ENCODE measurements at places on chromosomes 5 and 9.
A peak's percentile ranks its signal among the peaks of the same experiment; 100 is the strongest.

DNA sequence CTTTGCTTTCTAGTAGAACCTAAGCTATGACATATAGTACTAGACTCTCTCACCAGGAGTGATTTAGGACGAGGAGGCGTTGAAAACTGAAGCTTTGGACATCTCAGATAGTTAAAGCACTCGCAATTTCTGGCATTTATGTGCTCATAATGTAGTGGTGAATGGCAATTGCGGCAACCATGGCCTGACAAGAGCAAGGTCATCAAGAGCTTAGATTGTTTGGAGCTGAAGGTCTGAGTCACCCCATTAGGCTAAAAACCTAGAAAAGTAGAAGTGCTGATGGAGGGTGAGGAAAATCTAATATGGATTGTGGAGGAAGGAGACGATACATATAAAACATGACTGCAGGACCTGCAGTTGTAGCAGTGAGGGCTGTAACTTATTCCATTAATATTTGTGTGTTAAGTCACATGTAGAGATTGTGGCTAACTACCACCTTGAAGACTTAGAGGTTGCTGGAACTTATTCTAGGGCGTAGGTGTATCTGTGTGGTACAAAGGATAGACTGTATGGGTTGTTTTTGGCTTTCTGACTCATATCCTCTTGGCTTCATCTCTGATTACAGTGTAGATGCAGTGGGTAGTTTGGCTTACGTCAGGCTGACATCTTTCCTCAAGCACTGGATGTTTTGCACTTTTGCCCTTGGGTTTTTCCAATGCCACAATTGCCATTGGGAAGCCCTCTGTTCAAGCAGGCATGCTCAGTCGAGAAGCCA, 138.9 kb upstream of the CDKN2B start:
- DNase-seq, result no peak

GRCh38 chr9:124776954-124777648, at the start of gene OLFML2A:
OLFML2A (plus strand) TSS chr9:124777133; CDS start chr9:124777271, 138 bp downstream.
- peak; percentile 60 for DNase-seq

DNA sequence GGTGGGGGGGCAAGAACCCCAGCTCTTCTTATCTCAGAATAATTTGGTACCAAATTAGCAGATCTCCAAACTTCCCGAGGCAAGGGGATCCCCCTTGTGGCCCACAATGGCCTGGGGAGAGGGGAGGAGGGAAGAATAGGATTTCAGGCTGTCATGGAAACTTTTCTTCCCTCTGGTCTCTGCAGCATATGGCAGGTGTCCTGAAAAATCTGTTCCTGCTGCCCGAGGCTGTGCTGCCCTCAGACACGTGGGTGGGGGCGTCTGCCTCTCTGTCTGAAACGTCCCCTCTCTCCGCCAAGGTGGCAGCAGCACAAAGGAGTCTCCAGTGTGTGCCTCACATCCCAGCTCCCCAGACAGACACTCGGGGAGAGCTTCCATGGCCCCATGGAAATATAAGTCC, 34.0 kb downstream of the CCNJL start:
- DNase-seq, result no peak

GRCh38 chr5:136200130-136200529, 7.2 kb upstream of the SMIM32 start:
- DNase-seq, result peak; percentile 17

GRCh38 chr5:151153766-151154272, 3.8 kb downstream of the ANXA6 start:
- no peak for DNase-seq

GRCh38 chr5:19568004-19568403, 420.0 kb downstream of the CDH18 start:
- DNase-seq, result no peak

- no peak for DNase-seq
Observed at GRCh38 chr9:131097948-131098278, 1.6 kb downstream of the AIF1L start.

- DNase-seq, result peak; percentile 57
Observed at GRCh38 chr9:97039514-97039860, 545 bp upstream of the CTSV start.

DNA sequence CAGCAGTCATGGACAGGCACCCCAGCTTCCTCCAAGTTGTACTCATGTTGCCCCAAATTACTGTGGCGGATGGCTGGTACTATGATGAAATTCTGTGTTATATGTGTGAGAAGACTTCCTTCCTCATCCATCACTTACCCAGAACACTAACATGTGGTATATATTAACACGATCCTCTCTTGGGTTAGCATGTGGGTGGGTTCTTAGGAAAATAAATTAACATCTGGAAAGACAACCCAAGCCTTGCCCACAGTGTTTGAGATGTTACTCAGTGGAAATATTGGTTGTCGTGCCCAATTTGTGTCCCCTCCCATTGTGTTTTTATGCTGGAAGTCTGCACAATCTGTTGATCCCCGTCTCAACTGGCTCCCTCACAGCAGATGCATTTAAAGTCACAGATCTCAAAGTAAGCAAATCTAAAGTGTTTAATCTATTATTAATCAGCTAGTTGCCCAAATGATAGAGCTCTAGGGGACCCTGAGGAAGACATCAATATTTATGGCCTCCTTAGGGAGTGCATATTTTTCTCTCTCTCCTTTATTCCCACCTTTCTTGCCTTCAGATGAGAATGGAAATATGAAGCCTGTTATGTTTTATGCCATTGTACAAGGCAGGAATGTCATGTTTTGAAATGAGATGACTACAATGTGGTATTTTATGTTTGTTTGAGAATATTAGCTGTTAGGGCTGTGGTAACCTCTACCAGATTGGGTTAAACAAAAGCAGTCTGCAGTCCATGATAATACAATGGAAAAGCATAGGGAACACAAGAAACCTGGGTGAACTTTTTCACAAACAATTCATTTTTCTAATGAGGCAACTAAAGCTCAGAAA, 93.9 kb downstream of the GRIA1 start:
- DNase-seq, result no peak

GRCh38 chr5:107538805-107539445, 131.8 kb downstream of the EFNA5 start:
- DNase-seq, result no peak

GRCh38 chr9:116081435-116082115, 72.0 kb upstream of the PAPPA start:
- no peak for DNase-seq

DNA sequence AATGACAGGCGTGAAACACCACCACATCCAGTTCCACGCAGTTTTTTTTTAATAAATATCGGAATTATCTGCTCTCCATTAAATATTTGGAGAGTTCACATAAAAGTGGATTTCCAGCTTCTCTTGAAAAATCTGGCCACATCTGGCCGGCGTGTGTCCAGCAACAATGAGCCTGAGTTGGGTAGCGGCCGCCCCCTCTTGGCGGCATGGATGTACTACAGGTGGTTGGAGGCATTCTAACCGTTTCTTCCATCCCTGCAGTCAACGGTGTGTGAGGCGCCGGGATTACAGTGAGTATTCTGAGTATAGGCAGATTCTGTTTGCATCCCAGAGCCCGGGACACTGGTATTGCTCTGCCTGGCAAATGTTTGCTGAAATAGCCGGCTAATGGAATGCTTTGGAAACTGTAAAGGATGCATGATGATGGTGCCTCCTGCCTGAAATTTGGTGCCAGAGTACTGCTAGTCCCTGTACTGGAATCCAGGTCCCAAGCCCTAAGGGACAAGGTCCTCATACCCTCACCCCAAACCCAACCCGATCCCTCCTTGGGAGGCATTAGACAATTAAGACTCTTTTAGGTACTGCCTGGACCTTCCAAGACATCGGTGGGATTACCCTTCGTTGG, 13.6 kb upstream of the GM2A start:
- DNase-seq, result peak; percentile 33

GRCh38 chr5:163953901-163954300, 448.5 kb downstream of the MAT2B start:
- no peak for DNase-seq

DNA sequence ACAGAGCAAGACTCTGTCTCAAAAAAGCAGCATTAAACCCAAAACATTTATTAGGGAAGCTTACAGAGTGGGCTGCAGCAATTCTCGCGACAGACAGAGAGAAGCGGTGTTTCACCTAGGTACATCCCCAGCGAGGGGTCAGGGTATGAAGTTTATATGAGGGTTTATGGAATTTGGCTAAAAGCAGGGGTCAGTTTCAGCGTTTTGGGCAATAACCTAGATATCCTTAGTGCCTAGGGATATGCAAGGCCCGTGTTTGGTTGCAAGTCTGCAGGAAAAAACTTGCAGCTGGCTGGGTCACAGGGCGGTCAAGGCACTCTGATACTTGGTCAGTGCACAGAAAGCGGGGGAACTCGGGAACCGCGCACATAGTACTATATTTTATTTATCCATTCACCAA, 649 bp upstream of the GLE1 start:
- DNase-seq, result no peak

- DNase-seq, result no peak
Observed at GRCh38 chr5:126519637-126520592, 75.1 kb downstream of the ALDH7A1 start.

- DNase-seq, result no peak
Observed at GRCh38 chr9:129235931-129236331, 57.9 kb upstream of the IER5L start.

GRCh38 chr5:136506131-136506530, 140.8 kb upstream of the TRPC7 start:
- DNase-seq, result no peak

DNA sequence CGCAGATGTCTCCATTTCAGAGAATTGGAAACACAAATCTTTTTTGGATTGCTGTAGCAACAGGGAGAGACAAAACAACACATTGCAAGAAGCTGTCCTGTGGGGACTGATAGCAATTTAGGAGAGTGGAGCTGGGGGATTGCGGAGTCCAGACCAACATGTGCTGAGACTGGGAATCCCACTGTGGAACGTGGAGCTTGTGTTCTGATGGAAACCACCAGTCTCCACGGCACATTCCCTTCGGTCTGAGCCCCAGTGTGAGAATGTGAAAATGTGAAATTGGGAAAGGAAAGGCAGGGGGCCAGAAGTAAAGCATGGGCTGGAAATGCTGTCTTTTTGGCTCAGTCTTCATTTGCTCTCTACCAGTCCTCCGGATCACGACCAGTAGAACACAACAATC, 348.8 kb upstream of the TNC start:
- DNase-seq, result no peak

GRCh38 chr5:3605298-3606010, 9.8 kb downstream of the IRX1 start:
- DNase-seq, result no peak

GRCh38 chr5:135112008-135112725, 78.1 kb upstream of the PITX1 start:
- DNase-seq, result no peak

- DNase-seq, result no peak
Observed at GRCh38 chr9:88514247-88514646, 20.7 kb upstream of the NXNL2 start.

DNA sequence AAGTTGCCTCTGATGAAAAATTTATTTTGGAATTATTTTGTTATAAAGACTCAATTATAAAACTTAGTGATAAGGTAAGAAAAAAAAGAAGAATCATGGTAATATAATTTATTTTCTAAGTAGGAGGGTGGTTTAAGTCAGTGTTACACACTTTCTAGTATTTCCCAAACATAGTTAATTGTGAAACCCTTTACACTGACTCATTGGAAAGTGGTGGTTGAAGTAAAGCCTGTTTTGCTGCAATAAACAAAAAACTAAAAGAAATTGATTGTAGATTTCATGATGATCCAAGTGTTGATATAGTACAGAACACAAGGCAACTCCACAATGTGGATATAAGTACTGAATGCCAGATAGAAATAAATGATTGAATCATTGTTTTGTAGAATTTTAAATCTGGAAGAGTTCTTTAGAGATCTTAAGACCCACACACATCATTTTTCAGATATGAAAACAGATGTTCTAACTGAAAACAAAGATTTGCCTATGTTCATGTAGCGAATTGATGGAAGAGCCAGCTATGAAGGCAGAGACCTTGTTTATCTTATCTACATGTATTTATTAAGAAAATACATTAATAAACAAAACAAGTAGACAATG, 539.8 kb downstream of the PRELID2 start:
- DNase-seq, result no peak

DNA sequence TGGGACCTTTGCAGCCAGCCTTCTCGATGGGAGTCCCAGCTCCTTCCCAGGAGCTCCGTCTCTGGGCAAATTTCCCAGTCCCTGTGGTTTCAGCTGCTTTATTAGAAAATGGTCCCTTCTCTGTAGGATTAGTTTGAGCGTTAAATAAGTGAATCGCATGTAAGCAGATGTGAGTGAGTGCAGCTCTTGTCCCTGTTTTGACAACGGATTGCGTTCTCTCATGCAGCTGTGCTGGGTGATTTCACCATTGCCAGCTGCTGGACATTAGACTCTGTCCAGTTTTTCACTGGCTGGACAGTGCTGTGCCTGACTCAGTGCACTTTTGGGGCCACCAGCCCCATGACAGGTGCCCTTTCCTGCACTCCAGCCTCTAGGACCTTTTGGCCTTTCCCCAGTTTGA, 11.6 kb upstream of the CEL start:
- no peak for DNase-seq

DNA sequence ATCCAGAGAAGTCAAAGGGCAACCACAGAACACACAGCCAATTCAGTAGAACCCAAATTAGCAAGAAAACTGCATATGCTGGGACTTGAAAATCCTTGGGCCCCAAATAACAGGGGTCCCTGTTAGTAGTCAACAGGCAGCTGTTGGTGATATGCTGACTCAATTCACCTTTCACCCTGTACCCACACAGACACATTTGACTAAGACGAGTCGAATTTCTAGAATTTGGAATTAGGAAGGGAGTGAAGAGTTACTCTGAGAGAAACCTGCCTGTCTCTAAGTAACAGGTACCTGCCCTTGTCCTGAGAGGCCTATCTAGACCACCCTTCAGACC, 821 bp upstream of the VCP start:
- DNase-seq, result no peak

GRCh38 chr5:127838661-127839060, 135.5 kb downstream of the CCDC192 start:
- no peak for DNase-seq
